ENCODE measurements at places on chromosomes 1 and 21.

GRCh38 chr1:209405183-209405814 is 178.2 kb upstream of the CAMK1G start:
- DNase-seq = peak; percentile 51

DNA sequence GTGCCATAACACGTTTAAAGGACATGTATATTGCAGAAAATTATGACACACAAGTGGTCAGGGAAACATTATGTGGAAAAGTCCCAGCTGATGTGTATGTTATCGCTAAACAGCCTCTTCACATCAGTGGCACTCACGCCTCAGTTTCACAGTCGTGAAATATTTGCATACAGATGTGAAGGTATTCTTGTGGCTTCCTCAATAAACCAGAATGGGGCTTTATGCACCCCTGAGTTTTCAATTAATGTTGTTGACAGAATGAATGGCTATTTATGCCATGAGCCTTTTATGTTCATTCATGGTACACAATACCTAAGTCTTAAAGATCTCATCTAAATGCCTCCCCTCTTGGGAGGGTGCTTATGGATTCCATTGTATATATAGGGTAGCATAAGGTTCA is 202.1 kb upstream of the ADGRL2 start:
- no peak for DNase-seq

GRCh38 chr1:202129453-202130296 is 7.0 kb downstream of the GPR37L1 start:
- no peak for DNase-seq

DNA sequence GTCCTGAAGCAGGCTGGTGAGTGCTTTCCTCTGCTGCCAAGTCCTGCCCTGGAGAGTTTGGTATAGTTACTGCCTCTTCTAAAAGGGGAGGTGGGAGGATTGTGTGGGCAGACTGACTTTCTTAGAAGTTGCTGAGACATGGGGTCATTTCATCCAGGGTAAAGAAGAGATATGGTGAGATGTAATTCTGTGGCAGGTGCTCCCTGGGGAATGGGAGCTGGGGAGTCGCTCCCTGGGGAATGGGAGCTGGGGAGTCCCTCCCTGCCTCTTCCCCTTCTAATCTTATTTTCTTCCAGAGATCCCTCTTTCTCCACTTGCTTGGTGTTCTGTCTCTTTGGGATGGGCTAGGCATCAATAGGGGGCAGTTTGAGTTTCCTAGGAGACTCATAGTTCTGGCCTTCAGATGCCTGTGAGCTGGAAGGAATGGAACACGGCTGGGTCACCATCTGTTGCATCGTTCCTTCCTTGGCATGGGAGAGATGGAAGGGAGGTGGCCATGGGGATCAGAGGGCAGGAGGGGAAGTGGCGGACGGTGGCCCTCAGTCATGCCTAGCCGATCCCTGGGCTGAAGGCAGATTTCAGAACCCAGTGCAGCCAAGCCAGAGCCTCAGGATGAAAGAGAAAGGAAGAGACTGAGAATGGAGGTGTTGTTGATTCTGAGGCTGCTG is 59.0 kb downstream of the NFASC start:
- no peak for DNase-seq
